AG08395 (cell line): ENCODE measurements at places on chromosomes 13 and 19.

DNA sequence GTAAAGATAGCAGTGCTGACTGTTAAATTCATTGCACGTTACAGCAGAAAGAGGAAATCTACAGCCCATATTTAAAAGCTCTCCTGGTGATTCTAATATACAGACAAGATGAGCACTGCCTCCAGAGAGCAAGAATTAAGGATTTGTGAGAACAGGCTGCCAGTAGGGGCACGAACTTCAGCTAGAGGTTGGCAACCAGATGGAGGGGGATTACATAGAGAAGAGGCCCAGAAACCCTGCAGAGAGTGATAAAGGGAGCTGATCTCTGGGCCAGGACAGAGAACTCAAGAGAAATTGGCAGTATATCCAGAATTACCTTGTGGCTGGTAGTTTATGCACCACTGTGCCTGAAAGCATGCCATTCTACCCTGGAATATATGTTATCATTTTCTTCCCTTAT is 144.8 kb downstream of the UFM1 start:
- DNase-seq: no peak

DNA sequence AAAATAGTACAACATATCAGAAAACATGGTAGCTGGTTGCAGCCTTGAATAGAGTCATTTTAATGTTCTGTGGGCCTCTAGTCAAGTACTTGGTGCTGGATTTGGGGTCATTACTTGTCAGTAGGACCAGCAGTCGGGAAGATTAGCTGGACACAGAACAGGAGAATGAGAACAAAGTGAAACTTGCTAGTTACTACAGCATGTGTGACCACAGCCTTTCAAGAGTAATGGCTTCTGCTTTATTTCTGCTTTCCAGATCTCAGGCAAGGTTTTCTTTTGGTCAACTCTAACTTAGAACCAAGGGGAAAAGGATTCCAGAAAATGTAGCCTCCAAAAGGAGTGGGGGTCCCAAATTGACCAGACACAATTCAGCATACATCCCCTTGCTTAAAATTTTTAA is 17.1 kb upstream of the VWA8 start:
- no peak for DNase-seq

GRCh38 chr19:42474743-42475142 is 32.0 kb upstream of the CXCL17 start:
- no peak for DNase-seq

DNA sequence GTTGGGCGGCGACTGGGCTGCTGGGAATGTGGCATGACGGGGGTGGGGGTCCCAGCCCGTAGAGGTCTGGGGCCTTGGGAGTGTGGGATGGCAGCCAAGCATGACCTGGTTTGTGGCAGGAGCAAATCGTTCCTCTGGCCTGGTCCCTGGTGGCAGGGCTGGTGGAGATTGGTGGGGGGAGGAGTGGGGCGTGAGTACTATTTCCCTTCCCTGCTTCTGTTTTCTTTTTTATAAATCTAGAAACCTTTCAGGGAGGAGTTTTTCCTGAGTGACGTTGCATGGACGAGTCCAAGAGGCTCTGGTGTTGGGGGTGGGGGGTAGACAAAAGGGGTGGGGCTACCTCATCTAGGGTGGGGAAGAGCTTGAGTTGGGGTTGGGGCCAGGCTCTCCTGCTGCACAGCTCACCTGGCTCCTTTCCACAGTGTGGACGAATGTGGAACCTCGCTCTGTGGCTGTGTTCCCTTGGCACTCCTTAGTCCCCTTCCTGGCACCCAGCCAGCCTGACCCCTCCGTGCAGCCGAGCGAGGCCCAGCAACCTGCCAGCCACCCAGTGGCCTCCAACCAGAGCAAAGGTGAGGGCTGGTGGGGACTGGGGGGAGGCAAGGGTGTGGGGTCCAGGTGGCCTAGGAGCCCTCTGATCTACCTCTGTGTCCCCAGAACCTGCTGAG is 15.4 kb upstream of the PRR19 start:
- no peak for DNase-seq

GRCh38 chr13:111666164-111666776 is 345.8 kb downstream of the TEX29 start:
- DNase-seq: no peak

DNA sequence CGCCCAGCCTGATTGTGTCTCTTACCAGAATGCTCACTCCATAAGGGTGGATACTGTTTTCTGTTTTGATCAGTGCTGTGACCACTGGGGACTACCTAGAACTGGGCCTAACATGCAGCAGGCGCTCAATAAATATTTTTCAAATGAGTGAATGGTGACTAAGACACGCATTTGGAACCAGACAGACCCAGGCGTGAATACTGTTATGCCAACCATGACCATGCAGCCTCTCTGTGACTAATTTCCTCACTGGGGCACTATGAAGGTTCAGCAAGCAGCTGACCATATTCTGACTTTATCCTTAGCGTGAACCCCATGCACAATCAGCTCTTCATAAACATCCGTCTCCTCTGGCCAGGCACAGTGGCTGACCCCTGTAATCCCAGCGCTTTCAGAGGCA is 13.0 kb upstream of the SPC24 start:
- DNase-seq: peak; percentile 88

- DNase-seq: no peak
Measured at GRCh38 chr19:35940078-35940775, 4.1 kb downstream of the LRFN3 start.

GRCh38 chr19:7851623-7852500 is 21.8 kb downstream of the EVI5L start:
- no peak for DNase-seq

GRCh38 chr19:54653181-54653809 is 9.5 kb upstream of the LILRB4 start:
- peak; percentile 6 for DNase-seq

DNA sequence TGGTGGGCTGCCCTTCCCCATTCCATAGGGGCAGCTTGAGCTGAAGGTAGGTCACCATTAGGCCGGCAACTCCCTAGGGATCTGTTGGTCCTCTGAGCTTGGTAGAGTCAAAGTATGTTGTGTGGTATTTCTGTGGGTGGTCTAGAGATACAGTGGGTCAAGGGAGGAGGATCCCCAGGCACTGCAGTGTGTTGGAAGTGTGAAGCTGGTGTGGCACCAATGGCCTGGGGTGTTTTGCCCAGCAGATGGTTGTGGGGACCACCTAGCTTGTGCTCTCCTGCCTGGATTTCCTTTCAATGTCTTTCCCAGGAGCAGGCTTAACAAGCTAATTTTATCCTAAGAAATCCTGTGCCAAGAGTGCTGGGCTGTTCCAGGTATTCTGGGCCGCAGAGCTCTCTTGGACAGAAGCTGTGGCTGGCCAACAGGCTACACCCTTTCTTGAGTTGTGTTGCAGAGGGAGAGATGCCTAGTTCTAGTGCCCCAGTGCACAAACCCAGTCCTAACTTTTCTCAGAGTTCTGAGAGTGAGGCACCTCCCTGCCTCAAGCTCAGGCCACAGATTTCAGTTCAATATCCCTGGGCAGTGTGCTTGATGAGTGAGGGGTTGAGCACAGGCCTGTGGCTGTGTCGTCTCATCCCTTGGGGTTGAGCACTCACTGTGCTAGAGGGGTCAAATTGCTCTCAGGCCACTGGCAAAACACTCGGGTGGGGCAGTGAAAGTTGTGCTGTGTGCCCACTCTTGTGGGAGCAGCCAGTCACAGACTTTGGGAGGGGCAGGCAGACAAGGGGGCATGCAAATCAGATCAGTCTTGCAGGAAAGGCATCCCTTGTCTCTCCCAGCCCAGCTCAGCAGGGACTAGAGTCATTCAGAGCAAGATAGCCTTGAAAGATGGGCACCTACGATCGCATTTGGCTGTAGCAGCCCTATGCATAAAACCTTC is 1806.1 kb upstream of the MIR17HG start:
- no peak for DNase-seq

GRCh38 chr13:70520275-70521036 is 412.2 kb upstream of the KLHL1 start:
- no peak for DNase-seq

GRCh38 chr13:37594550-37594949 is 4.0 kb downstream of the POSTN start:
- DNase-seq: no peak

GRCh38 chr19:57406516-57407123 is 4.3 kb upstream of the ZNF17 start:
- peak; percentile 75 for DNase-seq

DNA sequence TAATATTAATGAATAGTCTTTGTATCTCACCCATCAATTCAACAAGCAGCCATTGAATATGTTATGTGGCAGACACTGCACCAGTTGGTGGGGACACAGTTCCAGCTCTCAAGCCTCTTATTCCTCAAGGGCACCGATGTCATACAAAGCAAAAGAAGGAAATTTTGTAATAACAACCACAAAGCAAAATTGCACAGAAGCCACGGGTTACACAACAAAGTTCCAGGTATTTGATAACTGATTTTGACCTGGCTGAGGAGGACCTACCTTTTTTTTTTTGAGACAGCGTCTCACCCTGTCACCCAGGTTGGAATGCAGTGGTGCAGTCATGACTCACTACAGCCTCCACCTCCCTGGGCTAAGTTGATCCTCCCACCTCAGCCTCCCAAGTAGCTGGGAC is 266.7 kb downstream of the FOXO1 start:
- no peak for DNase-seq

GRCh38 chr13:45788011-45788410 is 63.5 kb downstream of the SIAH3 start:
- DNase-seq: no peak

GRCh38 chr19:33740811-33741396 is 55.8 kb upstream of the KCTD15 start:
- DNase-seq: peak; percentile 20
